ENCODE measurements at places on chromosomes 13 and 19. TPM values are rescaled to one million over a fixed set of nuclear protein-coding genes. Genes with fewer than 3 reads are reported as not detected.

FXYD1 gene
- 0.44 TPM for total RNA-seq

LILRB1 gene
- not detected for total RNA-seq

THSD8 gene
- not detected for total RNA-seq

TMEM238 gene
- total RNA-seq, result 0.58 TPM

FFAR1 gene
- total RNA-seq, result not detected

MUC16 gene
- total RNA-seq, result not detected

All from smooth muscle cell of trachea (primary cell).